NCI-H446 (cell line): ENCODE measurements at places on chromosomes 16 and 17.

- DNase-seq = no peak
Observed at GRCh38 chr17:48505788-48506187, 25.0 kb downstream of the HOXB1 start.

DNA sequence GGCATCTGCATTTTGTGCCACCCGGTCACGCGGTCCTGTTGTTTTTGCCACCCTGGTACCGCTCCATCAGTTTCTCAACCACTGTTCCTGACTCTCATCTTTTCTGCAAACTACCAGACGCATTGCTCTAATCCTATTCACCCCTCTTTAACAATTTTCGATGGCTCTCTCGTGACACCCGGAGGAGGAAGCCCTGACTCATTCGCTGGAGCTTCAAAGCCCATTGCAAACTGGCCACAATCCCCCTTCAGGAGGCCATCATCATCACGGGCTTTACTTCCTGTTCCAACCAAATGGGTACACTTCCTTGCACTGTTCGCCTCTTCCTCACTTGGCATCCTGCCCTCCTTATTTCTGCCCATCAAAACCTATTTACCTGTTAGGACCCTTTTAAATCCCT, 155.3 kb downstream of the RGS9 start:
- DNase-seq = no peak

DNA sequence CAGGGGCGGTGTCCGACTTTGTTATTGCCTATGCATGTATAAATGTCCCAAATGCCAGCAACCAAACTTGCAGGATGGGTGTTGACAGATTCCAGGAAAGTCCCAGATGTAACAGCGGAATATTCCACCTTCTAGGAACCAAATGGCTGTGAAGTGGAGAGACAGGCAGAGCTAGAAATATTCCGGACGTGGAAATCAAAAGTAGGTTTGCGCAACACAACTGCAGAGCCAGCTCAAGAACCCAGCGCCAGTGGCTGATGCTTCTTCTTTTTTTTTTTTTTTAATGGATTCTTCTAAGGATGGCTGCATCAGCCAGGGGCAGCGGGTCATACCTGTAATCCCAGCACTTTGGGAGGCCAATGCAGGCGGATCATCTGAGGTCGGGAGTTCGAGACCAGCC, 601.7 kb downstream of the MAF start:
- no peak for DNase-seq

GRCh38 chr16:5252791-5253190, 155.2 kb upstream of the EEF2KMT start:
- DNase-seq = no peak

DNA sequence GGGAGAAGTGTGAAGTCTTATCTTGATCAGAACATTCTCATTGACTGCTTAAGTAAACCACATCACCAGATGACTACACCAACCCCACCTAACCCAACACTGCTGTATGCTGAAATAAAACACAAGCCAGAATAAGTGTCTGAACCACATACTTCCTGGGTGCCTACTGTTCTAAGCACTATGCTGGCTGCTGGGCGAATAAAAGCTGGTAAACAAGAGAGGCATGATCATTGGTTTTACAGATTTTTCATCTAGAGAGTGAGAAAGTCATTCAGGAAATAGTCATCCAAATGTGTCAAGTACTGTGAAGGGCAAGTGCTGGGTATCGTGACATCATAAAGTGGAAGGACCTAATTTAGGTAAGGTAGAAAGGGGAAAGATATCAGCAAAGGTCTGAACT, 199.0 kb upstream of the SOX9 start:
- DNase-seq = no peak

DNA sequence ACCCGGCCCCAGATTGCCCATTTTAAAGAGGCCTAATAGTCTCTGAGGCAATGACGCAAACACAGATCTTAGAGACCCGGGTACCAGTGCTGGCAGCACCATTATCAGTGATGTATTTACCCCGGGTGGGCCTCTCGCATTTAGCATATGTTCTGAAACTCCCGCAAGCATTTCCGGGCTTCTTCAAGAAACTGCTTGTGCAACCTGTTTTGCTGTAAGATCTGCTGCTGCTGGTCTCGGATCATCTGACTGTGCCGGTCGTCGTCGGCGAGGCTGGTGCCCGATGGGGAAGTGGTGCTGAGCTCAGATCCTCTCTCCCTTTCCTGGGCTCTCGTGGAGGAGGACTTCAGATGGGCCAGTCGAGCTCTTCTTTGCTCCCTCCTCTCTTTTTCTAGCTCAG, 12.5 kb downstream of the CEP295NL start:
- DNase-seq = no peak

DNA sequence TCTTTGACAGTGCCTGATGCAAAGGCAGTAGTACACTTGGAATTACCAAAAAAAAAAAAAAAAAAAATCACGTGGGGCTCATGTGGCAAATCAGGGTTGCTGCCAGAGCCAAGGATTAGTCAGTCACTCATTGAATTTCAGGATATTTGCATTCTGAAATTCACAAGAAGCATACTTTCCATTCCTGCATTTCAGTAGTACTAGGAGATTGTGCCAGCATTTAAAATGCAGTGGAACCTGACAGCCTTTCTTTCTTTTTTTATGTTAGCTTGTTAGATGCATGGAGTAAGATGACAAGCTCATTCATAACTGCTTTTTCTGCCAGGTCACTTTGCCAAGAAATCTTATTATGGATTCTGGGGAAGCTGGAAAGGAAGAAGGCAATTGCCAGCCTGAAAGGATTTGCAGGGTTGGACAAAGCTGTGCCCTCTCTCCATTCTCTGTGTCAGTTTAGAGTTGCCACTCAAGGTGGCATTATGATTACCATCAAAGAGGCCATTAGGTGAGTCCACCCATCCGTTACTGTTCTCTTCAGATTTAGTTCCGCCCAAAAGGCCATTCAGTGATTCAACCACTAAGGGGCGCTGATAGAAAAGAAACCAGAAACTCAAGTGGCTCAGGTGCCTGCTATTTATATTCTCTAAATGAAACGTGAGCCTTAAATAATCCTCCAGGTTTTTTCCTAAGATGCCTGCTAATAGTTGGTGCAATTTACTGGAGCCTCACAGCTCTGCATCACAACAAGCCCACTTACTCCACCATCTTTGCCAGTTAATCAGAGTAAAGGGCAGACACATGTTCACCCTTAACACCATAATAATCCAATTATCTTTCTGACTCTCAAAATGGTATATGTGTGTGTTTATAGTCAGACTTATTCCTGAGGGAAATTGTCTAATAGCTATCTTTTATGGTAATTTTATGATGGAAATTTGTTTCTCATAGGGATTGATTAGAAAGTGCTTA, 59.0 kb downstream of the TANGO6 start:
- peak; percentile 32 for DNase-seq

GRCh38 chr16:78903843-78904242, 696.7 kb downstream of the MAF start:
- DNase-seq = no peak

- no peak for DNase-seq
Observed at GRCh38 chr17:50237901-50238300, 36.4 kb upstream of the TMEM92 start.

DNA sequence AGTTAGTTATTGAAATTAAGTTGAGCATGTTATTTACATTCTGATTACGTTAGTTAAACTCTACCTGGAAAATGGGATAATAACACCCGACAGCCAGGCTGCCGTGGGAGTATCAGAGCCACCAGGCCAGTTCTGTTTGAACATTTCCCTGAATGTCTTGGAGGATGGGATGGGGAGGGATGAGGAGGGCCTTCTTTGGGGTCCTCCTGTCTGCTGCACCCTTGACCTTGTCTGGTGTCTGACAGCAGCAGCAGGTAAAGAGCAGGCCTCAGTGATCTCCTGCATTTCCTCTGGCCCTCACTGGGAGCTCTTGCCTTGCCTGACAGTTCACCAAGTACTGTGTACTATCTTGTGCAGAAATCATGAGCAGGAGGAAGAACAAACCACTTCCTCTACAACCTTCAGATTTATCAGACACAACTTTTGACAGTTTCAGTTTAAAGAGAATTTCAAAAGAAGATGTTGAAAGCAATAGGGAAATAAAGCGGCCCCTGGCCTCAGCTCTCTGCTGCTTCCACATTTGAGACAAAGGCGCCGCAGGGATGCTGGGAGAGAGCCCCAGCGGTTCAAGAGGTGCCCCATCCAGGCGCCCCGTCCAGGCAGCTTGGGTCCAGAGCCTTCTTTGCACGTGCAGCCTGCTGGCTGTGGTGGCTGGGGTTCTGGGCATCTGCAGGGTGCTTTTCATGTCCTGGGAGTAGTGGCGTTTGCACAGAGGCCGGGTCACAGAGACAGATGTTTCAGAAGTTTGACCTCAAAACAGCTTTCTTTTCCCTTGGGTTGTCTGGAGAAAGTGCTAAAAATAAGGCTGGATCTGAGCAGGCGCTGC, 25.3 kb downstream of the CMIP start:
- no peak for DNase-seq

DNA sequence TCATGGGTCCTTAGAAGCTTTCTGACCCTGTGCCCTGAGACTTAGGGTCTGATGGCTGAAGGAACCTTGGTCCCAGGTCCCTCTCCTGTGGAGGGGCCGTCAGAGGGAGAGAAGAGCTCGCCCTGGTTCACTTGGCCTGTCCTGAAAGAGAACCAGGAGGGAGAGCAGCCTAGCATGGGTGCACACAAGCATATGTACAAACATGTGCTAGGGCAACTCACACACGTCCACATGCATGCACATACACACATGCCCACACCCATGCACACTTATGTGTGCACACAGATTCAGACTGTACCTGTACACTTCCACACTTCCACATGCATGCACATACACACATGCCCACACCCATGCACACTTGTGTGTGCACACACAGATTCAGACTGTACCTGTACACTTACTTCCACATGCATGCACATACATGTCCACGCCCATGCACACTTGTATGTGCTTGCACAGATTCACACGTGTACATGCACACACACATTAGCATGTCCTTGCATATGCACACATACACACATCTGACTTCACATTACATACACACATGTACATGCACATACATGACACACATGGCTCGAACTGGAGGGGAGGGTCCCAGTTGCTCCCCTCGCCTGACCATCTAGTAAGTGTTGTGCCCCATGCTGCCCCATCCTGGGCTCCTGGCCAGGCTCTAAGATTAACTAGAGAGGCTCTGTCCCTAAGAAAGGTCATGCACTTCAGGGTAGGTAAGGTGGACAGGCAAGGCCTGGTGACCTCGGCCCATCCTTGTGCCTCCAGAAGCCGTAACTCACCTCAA, 122.0 kb downstream of the METRNL start:
- DNase-seq = no peak

- DNase-seq = no peak
Observed at GRCh38 chr17:1347589-1348323, 52.3 kb downstream of the YWHAE start.

DNA sequence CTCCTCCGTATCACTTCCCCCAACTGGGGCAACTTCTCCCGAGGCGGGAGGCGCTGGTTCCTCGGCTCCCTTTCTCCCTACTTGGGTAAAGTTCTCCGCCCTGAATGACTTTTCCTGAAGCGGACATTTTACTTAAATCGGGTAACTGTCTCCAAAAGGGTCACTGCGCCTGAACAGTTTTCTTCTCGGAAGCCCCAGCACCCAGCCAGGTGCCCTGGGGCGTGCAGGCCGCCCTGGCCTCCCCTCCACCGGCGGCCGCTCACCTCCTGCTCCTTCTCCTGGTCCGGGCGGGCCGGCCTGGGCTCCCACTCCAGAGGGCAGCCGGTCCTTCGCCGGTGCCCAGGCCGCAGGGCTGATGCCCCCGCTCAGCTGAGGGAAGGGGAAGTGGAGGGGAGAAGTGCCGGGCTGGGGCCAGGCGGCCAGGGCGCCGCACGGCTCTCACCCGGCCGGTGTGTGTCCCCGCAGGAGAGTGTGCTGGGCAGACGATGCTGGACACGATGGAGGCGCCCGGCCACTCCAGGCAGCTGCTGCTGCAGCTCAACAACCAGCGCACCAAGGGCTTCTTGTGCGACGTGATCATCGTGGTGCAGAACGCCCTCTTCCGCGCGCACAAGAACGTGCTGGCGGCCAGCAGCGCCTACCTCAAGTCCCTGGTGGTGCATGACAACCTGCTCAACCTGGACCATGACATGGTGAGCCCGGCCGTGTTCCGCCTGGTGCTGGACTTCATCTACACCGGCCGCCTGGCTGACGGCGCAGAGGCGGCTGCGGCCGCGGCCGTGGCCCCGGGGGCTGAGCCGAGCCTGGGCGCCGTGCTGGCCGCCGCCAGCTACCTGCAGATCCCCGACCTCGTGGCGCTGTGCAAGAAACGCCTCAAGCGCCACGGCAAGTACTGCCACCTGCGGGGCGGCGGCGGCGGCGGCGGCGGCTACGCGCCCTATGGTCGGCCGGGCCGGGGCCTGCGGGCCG, 1.6 kb downstream of the HIC1 start:
- no peak for DNase-seq

DNA sequence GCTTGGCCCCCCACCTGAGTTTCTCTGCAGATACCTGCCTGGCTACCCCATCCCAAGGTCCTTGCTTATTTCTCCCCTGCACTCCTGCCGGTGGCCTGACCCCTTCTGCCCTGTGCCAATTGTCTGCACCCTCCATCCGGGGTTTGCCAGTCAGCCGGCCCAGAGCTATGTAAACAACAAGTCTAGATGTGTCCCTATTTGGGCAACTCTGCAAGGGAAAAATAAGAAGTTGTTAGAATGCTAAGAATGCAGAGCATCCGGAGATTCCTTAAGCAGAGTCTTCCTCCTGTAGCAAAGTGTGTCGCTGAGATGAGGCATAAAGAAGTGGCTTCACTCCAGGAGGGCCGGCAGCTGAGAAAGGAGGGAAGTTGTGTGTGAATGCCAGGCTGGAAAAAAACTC, 46.6 kb downstream of the RGS9 start:
- DNase-seq = no peak

DNA sequence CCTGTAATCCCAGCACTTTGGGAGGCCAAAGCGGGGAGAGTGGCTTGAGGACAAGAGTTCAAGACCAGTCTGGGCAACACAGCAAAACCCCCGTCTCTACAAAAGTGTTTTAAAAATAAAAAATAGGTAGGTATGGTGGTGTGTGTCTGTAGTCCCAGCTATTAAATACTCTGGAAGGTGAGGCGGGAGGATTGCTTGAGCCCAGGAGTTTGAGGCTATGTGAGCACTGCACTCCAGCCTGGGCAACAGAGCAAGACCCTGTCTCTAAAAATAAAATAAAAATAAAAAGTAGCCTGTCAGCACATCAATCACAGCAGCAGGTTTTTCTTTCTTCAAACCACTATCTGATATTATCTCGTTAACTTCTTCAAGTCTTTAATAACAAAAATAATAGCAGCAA, 1.6 kb downstream of the USP31 start:
- DNase-seq = no peak
